Suprapubic skin (tissue), 4 donors: ENCODE measurements at places on chromosomes 3 and 15. TPM values are rescaled to one million over a fixed set of nuclear protein-coding genes. Genes with fewer than 3 reads are reported as not detected.

BFSP2 gene
- not detected for total RNA-seq

LRRC3B gene
- total RNA-seq = not detected

KLHL40 gene
- not detected for total RNA-seq

TMEM207 gene
- not detected for total RNA-seq

TBL1XR1 gene
- total RNA-seq = 90.8 TPM

HRG gene
- total RNA-seq = not detected

GMNC gene
- total RNA-seq = not detected

UBAP1L gene
- 2.3 TPM for total RNA-seq

GRCh38 chr3:28376424-28376823, 27.8 kb upstream of the AZI2 start:
- DNase-seq = no peak

GRCh38 chr3:180594631-180595558, 7.1 kb upstream of the TTC14 start:
- DNase-seq = no peak

DNA sequence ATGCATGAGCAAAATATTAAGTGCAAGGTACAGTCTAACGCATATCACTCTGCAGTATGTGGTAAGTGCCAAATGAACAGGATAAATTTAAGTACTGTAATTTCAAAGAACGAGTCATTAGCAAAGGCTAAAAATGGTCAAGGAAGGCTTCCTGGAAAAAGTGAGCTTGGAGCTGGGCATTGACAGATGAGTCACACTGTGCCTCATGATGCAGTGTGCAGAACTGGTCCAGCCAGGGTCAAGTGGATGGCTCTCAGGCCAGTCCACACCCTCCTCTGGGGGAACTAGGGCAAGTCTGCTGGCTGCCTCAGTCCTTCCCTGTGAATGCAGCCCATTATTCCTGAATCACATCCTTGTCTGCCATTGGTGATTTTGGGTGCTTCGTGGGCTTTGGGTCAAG, 76.3 kb downstream of the CACNA1D start:
- DNase-seq = no peak

GRCh38 chr3:58660998-58661397, 5.6 kb downstream of the FAM3D start:
- peak; percentile 56 for DNase-seq

DNA sequence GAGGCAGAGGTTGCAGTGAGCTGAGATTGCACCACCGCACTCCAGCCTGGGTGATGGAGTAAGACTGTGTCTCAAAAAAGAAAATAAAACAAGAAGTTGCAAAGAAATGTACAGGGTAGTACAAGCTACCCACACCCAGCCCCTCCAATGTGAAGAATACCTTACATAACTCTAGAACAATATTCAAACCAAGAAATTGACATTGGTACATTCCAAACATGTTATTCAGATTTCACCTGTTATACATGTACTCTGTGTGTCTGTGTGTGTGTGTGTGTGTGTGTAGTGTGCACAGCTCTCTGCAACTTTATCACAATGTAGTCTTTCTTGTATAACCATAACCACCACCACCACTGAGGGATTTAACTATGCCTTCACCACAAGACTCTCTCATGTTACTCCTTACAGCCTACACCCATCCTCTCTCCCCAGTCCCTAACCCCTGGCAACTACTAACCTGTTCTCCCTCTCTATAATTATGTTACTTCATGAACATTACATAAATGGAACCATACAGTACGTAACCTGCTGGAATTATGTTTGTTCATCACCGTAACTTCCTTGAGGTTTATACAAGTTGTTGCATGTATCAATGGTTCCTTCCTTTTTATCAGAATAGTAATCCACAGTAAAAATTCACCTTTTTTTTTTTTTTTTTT, 16.2 kb upstream of the TJP1 start:
- no peak for DNase-seq

DNA sequence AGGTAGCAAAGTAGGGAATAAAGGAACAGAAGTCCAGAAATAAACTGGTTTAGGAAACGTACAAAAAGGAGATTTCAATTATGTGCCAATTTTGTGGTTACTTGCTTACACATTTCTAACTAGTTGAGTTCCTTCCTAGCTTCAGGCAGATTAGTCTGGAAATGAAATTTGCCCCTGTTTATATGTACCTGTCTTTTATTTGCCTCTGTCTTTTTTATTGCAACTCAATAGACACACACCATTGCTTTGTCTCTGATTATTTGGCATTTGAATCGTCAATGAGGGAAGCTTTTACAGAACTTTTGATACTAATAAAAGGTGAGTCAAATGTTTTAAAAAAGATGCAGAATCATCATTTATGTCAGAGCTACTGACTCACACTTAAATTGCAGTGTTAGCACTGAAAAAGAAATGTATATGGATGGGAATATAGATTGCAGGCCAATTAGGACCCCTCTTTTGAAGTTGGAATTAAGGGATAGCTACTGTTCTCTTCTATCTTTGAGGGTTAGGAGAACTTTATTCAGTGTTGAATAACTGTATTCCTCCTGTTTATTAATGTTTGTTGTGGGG, 60.5 kb downstream of the TRAK1 start:
- no peak for DNase-seq

- DNase-seq = no peak
Measured at GRCh38 chr15:92520914-92521623, 127.4 kb downstream of the ST8SIA2 start.

- no peak for DNase-seq
Measured at GRCh38 chr3:49626796-49627195, 47.4 kb upstream of the APEH start.

DNA sequence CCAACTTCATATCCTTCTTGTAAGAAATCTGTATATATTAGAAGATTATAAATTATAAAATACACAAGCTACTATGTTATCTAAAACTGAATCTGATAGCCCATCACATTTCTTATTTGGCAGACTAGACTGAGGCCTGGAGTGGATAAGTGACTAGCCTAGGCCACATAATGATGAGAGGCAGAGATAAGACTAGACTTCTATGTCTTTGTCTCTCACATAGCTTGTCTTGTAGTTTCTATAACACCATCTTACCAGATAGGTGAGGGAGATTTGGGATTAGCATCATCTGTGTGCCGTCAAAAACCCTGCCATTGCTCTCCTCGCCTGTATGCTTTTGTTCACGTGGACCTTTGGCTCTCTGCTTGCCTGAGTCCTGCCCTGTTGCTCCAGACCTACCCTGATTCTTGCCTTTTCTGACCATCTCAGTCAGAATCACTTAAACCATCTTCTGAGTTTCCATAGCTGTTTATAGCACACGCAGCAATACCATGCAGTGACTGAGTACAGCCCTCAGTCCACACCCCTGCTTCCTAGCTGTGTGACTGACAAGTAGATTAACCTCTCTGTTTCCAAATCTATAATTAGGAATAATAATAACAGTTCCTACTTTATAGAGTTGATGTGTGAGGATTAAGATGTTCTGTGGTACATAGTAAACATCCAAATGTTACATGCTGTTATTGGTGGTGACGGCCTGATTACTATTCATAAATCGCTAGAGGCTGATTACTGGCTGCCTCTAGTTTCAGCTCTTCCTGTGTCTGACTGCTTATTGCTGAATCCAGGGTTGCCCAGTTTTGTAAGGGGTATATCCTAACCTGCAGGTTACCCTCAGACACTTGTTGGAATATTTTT, 49.7 kb downstream of the PDE8A start:
- no peak for DNase-seq

- DNase-seq = no peak
Measured at GRCh38 chr15:88735212-88735611, 68.0 kb upstream of the ACAN start.

DNA sequence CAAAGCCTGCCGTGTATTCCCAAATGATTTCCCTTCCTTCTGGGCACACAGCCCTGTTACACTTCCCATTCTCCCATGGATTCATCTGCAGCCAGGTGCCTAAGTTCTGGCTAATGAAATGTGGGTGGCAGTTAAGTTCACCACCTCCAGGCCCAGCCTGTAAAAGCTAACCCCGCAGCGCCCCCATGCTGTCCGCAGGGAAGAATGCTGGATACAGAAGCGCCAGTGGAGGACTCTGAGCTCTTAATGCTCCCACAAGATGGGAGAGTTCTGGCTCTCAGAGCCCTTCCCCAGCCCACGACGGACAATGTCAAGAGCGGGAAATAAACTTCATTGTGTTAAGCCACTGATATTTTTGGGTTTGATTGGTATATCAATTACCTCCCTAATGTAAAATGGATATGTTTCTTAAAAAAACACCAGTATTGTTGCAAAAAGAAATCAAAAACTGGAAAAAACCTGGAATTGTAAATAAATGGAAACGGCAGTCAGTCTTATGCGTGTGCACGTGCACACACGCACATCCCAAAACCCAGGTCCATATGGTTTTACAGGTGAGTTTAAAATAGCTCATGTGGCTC, 37.7 kb upstream of the FGD5 start:
- peak; percentile 52 for DNase-seq

GRCh38 chr15:76298986-76299385, 12.3 kb downstream of the ETFA start:
- DNase-seq = no peak

DNA sequence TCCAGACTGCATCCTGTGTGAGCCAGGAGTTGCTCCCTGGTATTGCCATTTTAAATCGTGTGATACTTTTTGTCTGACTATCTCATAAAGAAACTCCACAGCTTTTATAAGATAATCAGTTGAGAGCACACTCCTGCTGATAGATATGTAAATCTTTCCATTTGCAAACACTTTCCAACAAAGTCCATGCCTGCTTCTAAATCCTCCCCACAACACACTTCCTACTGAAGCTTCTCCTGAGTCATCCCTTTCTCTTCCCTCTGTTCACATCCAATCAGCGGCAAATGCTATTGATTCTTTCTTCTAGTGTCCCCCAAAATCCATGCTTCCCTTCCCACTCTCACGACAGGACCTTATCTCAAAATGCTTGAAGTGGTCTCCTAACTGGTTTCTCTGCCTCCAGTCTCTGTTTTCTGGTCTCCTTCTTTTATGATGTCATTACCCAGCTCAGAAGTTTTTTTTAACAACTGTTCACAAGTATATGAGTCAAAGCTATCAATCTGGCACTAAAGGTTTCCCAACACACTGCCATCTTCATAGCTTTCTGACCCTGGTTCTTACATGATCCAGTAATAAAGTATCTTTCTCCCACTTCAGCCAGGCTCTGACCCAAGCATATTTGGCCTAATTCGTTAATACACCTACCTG, 4.5 kb upstream of the WWTR1 start:
- no peak for DNase-seq

GRCh38 chr3:151135541-151136337, 50.3 kb downstream of the MED12L start:
- no peak for DNase-seq

DNA sequence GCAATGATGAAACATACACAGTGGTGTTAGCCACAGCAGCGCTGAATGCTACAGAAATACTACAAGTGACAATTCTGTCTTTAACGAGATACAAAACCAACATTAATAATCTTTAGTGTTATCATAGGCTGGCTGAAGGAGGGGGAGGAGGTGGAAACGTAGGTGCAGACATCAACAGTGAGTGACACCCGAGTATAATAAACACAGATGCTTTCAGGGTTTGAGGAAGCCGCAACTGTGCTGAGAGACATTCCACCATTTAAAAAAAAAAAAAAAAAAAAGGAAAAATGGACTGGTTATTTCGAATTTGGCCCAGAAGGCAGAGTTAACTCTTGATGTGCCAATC, 4.3 kb upstream of the IGDCC3 start:
- no peak for DNase-seq

DNA sequence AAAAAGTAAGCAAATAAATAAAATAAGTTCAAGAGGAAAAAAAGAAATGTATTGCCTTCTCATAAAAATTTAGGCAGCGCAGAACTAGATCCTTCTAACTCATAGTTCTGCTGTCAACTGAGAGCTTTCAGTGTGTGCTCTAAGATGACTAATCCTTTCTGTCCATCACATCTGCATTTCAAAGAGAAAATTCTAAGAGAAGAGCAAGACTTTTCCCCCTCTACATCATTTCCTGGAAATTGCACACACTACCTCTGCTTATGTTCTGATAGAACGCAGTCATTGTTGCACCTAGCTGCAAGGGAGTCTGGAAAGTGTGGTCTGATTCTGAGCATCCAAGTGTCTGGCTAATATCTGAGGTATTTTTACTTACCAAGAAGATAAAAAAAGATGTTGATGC, 39.6 kb upstream of the SLCO3A1 start:
- no peak for DNase-seq

GRCh38 chr15:78200276-78200930, 34.0 kb downstream of the ACSBG1 start:
- no peak for DNase-seq

DNA sequence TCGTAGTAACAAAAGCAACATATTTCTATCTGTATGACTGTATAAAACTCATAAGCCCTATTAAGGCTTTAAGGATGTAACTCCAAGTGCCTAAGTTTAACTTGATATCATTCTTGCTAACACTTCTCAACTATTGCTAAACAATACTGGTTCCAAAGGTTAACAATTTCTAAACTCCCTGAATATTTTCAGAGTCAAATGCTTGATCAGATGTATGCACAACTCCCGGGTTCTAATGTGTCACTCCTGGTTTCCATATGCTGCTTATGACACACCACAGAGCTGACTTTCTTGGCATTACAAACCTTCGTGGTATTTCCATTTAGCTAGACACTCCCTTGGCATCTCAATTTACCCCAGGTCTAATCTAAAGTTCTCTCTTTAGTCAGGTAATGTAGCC, 26.3 kb downstream of the DZIP1L start:
- DNase-seq = no peak

DNA sequence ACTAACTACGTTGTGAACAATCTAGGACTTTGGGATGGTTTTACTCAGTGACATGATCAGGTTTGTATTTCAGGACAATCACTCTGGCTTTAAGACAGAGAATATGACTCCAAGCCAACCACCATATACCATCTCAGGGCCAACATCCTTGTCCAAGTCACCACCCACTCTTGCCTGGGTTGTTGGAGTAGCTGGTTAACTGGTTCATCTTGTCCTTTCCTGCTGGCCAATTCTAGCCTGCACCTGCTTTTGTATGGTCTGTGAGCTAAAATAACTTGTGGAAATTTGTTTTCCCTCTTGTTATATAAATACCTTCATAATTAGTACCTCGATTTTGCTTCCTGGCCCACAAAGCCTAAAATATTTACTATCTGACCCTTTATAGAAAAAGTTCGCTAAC, 306.8 kb upstream of the STT3B start:
- no peak for DNase-seq

GRCh38 chr15:35060591-35060990, 24.5 kb downstream of the NANOGP8 start:
- no peak for DNase-seq

GRCh38 chr15:101537483-101538080, 48.1 kb upstream of the PCSK6 start:
- DNase-seq = no peak

- DNase-seq = no peak
Measured at GRCh38 chr3:86180696-86181095, 810.3 kb downstream of the VGLL3 start.
